ENCODE measurements at places on chromosomes 12 and 14. TPM values are rescaled to one million over a fixed set of nuclear protein-coding genes. Genes with fewer than 3 reads are reported as not detected.

DNA sequence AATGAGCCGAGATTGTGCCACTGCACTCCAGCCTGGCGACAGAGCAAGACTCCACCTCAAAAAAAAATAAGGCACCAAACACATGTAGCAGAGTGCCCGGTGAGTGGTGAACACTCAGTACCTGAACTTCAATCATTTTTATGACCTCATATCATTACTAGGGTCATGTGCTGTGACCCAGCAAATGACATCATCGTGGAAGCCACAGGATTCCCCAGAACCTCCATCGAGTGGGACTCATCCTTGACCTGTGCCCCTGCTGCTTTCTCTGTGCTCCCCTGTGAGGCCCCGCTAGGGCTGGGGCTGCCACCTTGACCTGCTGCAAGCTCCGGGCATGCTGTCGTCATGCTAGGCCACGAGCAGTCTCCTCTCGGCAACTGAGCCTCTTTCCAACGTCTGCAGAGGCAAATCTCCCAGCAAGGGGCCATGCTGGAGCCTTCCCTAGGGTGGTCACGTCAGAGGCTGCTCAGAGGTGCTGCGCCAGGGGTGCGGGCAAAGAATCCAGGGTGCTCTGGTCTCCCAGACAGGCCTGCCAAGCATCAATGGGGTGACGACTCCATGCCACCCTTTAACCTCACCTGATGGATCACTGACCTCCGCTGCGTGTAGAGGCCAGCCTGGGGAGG is 18.5 kb downstream of the GLTP start:
- no peak for DNase-seq

GRCh38 chr14:63245893-63246292 is 41.6 kb downstream of the RHOJ start:
- no peak for DNase-seq

LTBR gene
- 186 TPM for total RNA-seq

GPX2 gene
- total RNA-seq, result not detected

DNA sequence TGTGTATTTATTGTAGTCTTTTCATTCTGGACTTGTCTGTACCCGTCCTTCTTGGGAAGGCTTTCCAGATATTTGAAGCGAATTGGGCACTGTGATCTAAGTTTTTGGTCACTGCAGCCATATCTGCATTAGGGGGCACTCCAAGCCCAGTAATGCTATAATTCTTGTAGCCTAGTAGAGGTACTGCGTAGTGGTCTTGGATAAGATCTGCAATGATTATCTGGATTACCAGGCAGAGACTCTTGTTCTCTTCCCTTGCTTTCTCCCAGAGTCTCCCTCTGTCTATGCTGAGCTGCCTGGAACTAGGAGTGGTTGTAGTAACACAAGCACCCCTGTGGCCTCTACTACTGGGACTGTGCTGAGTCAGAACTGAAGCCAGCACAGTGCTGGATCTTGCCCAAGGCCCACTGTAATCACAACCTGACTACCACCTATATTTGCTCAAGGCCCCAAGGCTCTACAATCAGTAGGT is 30.0 kb downstream of the SLC38A2 start:
- no peak for DNase-seq

ADAM21 gene
- total RNA-seq, result 0.19 TPM

GRCh38 chr12:120678572-120678971 is 8.4 kb upstream of the MLEC start:
- no peak for DNase-seq

COCH gene
- 1.8 TPM for total RNA-seq

REM2 gene
- total RNA-seq, result not detected

GZMB gene
- total RNA-seq, result not detected

NELL2 gene
- total RNA-seq, result 0.35 TPM

DNA sequence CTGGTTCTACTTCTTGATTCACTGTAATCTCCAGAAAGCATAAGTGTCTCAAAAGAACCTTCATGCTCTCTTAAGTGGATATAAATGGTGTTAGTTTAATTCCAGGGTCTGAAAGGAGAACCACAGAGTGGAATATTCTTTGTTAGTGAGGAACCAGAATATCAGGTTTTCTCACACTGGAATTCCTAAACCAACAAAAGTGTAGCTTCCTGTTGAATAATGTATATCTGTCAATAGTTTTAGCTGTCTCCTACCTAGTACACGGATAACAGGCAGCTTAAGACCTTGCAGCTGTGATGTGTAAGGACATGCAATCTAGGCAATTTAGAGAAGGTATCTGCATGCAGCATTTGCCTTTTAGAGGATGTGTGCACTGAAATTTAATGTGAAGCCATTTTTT is 24.0 kb downstream of the LRIG3 start:
- DNase-seq, result no peak

DNA sequence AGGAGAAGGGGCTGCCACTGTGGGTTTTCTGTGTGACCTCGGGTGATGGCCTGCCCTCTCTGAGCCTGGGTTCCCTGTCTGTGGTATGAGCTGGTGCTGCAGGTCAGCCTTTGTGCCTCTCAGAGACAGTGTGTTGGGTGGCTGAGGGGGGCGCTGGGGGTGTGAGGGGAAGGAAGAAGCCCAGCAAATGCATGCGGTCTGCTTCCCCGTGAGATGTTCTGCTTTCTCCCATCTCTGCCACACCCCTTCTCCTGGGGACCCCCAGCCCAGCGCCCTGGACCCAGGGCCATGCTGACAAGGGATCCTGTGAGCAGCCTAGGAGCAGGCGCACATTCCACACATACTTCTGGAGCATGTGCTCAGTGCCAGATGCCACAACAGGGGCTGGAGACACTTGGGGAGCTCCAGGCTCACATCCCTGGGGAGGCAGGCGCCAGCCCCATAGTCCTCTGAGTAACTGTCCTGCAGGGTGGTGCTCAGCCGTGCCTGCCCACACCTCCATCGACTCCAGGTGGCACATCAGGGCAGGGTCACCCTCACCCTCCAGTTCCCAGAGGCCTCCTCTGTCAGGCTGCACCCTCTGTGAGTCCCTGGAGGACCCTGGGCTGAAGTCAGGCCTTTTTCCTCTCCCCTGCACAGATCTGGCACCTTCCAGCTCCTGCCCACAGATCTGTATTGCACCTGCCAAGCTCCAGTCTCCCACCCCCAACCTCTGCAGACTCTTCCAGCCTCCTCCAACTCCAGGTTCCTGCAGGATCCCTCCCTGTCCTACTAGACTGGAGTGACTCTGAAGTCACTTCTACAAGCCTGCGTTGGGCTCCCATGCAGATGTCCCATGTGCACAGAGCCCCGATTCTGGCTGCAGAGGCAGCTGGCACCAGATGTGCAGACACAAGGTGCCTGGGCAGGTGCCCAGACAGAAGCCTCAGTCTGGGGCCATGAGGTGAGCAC is 205.6 kb downstream of the KIF26A start:
- no peak for DNase-seq

GRCh38 chr12:68967046-68967445 is 34.1 kb upstream of the CPM start:
- no peak for DNase-seq

- DNase-seq, result no peak
Observed at GRCh38 chr12:71415336-71416231, 24.0 kb upstream of the LGR5 start.

DNA sequence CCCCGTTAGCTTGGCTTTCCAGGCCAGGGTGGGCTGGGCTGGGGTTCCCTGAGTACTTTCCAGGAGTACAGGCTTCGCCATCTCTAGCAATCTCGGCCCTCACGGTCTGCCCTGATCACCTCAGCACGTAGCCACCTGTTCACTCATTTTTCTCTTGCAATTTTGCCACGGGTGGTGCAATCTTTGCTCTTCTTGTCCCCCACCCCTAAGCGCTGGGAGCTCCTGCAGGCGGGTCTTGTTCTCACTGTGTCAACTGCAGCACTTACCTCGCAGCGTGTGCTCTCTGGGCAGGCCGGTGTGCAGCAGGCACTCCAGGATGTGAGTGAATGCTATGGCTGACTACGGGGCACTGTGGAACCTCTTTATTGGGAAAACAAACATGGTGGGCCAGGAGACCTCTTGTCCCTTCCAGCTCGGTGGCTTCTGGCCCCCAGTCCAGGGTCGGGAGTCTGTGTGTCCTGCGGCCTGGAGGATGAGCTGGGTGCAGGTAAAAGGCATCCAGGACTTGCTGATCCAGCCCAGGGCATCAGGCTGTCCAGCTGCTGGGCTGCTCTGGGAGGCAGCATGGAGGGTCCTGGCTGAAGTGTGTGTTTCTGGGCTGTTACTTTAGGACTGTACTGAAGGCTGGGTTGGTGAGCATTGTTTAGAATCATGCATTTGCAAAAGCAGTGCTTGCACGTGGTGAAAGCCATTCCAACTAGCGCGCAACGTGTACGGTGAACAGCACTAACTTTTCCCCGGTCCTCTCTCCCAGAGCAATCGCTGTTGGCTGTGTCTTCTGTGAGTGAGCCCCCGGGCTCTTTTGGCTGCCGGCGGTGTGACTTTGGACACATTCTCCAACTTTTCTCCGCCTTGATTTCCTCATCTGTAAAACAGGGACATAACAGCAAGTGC is 1.5 kb upstream of the ULK1 start:
- no peak for DNase-seq

KRT75 gene
- total RNA-seq, result not detected

GRCh38 chr12:105359856-105360255 is 29.4 kb downstream of the C12orf75 start:
- no peak for DNase-seq

DNA sequence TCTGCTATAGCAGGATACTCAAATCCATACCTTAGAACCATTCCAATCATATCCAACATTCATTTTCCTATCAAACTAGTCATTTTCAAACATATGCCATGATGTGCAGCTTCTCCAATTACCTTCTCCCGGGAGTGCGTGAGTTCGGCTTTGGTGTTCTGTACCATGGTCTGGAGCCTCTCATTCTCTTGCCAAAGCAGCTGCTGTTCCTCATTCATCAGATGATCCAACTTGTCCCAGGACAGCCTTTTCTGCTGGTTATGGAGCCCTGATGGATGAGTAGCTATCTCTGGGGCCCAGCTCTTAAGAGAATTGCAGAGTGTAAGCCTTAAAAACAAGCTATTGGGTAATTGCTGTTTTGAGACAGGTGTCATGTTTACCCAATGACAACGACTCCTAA is 71.1 kb upstream of the SAV1 start:
- no peak for DNase-seq

GRCh38 chr12:76383988-76384387 is 35.8 kb upstream of the BBS10 start:
- no peak for DNase-seq

KIF5A gene
- total RNA-seq, result 0.10 TPM

DHH gene
- 0.05 TPM for total RNA-seq

DNA sequence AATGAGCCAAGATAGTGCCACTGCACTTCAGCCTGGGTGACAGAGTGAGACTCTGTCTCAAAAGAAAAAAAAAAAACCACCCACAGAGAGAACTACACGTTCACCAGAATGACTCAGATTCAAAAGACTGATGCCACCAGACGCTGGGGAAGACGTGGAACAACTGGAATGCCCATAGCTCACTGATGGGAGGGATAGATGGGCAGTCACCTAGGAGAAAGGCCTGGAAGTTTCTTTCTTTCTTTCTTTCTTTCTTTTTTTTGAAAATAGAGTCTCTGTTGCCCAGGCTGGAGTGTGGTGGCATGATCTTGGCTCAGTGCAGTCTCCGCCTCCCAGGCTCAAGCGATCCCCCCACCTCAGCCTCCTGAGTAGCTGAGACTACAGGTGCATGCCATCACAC is 10.0 kb upstream of the KLC1 start:
- no peak for DNase-seq

DNA sequence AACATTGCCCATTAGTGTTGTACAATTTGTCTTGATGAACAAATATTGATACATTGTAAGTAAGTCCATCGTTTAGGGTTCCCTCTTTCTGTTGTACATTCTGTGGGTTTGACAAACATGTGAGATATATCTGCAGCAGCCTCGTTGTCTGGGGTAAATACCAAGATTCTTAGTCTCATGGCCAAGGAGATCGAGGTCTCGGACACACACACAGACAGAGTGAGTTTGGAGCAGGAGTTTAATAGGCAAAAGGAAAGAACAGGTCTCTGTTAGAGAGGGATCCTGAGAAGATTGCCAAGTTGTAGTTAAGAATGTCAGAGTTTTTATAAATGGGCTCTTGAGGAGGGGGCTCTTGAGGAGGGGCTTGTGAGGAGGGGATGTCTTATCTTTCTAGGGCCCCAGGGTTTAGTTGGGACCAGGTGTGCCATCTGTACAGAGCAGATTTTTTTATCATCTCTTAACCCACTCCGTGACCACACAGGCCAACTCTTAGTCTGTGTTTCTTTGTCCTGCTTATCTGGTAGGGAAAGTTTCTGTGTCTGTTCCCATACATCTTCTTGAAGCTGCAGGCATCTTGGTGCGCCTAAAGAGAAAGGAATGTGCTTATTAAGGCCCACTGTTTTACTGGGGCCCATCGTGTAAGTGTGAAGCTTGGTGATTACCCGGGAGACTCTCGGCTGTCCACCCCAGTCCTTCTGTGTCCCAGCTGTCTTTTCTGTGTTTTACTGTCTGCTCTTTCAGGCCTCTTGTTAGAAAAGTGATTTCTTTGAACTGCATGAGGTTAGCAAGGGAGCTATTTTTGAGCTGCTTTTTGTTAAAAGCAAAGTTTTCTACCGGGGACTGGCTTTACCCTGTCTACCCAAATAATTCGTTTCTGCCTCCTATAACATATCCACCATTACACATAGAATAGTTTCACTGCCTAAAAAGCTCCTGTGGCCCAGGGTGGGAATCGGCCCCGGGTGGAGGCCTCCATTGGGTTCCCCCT is 22.4 kb upstream of the CLEC2D start:
- no peak for DNase-seq

- DNase-seq, result no peak
Observed at GRCh38 chr12:77019920-77020319, 45.4 kb downstream of the E2F7 start.

GRCh38 chr14:25574628-25575325 is 524.8 kb upstream of the STXBP6 start:
- DNase-seq, result no peak
